ENCODE measurements at places on chromosomes 4 and X.
A peak's percentile ranks its signal among the peaks of the same experiment; 100 is the strongest.

DNA sequence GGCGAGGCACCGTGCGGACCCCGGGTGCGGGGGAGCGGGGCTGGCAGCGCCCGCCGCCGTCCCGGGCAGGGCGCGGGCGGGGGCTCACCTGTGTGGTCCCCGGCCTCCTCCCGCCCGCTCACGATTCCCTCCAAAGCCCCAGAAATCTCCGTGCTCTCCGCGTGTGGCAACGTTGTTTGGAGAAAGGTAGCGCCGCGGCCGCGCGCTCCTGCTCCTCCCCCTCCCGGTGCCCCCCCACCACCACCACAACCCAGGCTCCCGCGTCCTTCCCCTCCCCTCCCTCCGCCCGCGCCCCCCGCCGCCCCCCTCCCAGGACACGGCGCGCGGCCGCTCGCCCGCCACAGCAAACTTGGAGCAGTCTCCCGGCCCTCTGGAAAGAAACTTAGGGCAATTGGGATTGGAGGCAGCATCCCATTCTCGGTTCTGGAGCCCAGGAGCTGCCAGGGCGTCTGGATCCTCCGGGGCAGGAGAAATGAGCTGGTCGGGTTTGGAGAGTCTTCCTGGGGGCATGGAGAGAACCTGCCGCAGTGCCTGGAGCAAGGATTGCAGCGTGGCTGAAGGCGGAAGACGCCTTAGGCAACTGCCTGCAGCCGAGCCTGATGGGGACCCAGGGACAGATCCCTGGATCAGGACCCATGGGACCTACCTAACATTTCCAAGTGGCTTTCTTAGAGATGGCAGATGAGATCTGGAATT, 855 bp downstream of the KLF3 start:
- DNase-seq, result peak; percentile 48

- peak; percentile 5 for DNase-seq
Measured at GRCh38 chrX:28589046-28589445, 1.8 kb downstream of the IL1RAPL1 start.

DNA sequence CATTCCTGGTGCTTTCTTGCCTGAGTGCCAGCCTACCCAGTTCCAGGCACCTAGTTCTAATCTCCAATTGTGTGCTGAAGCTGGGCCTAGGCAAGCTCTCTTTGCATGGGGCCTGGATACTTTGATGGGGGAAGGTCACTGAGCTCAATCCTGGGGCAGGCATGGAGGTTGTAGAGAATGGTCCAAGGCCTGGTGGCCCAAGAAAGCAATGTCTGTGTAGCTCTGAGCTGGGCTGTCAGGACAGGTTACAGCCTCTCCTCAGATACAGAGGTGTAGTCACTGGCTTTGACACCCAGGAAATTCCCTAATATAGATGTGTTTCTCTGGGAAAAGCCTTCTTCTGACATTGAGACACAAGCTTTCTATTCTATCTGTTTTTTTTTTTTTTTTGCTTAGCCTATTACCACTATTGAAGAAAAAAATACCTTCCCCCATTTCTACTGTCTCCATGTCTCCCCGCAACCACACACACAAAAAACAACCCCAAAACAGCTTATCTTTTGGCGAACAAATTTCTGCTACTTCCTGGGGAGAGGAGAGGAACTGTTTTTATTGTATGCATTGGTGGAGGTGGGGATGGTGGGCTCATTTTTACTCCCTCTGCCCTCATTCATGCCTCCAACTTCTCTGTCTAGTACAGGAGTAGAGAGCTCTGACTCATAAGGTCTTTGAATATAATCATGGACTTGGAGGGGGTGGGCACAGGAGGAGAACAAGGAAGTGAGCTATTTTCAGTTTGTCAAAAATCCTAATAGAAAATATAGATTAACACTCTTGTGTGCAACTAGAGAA, 66.7 kb upstream of the DHX15 start:
- peak; percentile 2 for DNase-seq

DNA sequence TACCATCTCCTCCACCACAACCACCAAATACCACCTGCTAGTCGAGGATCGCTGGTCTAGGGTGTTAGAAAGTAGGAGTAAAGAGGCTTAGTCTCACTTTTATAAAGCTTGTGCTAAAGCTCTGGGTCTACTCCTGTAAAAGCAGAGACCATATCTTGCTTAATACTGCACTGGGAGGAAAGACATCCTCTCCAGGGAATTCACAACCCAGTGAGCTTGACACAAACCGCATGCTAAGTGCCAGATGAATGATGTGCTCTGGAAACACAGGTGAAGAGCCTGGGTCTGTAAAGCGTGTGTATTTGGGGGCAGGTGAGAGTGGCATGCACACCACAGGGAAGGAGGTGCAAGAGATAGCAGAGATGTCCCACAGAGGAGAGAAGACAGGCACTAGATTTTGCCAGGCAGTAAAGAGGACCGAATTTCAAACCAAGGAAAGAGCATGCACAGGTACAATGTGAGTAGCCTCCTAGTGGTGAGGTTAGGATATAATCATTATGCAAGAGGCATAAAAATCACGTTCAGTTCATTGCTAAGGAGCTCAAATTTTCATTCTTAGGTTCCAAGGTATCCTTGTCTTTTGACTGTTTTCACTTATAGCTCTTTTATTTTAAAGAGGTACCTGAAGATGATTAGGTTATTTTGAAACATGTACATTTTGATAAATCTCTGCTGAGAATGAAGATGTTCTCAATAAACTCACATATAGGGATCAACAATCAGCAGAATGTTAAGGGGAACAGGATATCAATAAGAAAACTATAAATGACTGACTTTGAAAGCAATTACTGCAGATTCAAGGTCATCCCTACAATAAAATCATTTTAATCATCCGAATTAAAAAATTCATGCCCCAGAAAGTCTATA, 20.7 kb downstream of the TAPT1 start:
- no peak for DNase-seq

- DNase-seq, result no peak
Measured at GRCh38 chr4:63965875-63966274, 443.4 kb downstream of the TECRL start.

GRCh38 chr4:141220691-141221659, at the start of gene ZNF330:
Gene ZNF330, plus strand, starts transcription at chr4:141220895. Its CDS starts 1,477 bp downstream, at chr4:141222372.
- peak; percentile 84 for DNase-seq

DNA sequence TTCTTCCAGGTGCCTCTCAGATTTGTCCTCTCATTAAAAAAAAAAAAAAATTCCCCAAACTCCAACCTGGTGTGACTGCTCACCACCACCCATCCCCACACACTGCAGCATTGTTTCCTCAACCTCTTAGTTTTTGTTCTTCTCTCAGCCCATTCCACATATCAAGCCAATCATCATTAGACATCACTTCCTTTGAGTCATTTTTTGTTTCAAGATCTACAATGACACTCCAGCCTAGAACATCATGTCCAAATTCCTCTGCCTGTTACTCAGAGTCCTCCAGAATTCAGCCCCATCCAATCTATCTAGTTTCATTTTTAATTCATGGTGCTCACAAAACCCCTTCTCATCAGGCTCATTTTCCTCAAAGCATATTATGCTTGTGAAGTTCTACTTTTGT, 262.5 kb upstream of the TEX13A start:
- peak; percentile 26 for DNase-seq

DNA sequence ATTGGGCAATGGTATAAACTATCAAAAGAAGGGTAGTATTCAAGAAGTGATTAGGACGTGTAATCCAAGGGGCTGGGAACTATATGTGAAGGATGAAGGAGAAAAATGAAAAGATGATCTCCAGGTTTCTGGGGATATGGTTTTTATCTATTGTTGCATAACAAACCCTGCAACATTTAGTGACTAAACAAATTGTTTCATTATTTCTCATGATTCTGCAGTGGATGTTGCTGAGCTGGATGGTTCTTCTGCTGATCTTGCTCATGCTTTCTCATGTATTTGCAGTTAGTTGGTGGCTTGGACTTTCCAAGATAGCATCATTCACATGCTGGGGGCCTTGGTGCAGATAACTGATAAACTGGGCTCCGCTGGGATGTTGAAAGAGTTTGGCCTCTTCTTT, 29.1 kb downstream of the PHOX2B start:
- DNase-seq, result no peak

- DNase-seq, result no peak
Measured at GRCh38 chrX:39688576-39689375, 409.0 kb downstream of the BCOR start.
